Posterior cingulate gyrus (tissue), 11 donors: ENCODE measurements at places on chromosomes 6 and 20.

DNA sequence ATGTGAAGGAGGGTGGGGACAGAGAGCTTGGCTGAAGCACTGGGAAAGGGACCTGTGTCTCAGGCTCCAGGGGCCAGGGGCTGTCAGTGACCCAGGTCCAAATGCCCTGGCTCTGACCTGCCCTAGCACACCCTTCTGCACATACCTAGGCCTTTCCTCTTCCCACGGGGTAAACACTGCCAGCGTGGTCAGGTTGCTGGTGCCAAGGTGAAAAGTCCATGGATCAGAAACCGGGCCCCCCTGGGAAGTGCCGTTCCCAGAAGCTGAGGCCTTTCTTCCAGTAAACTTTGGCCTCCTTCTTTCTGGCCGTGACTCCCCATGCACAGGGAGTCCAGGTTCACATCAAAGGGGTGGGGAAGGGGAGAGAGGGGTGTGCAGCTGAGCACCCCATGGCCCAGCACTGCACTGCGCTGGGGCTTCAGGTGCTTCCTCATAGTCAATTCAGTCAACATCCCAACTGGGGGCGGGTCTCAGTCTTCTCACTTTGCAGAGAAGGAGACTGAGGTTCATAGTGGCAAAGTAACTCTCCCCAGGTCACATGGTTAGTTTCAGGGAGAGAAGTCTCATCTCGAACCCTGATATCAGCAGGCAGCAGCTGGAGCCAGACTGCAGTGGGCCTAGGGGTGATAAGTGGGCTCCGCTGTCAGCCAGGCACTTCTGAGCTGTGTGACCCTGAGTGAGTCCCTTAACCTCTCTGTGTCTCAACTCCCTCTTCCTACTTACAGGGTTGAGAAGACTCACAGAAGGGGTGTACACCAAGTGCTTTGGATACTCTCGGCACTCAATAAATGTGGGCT, 17.0 kb downstream of the PCK1 start:
- DNase-seq: no peak

- no peak for DNase-seq
Observed at GRCh38 chr6:44771647-44772415, 384.3 kb downstream of the CDC5L start.

GRCh38 chr6:2542858-2543218, 207.9 kb downstream of the MYLK4 start:
- DNase-seq: no peak

- DNase-seq: no peak
Observed at GRCh38 chr20:57618764-57619050, 1.5 kb downstream of the ZBP1 start.
